Mesenteric fat pad (tissue), 1 donor: ENCODE measurements at places on chromosomes 11 and 22.

- DNase-seq: no peak
Measured at GRCh38 chr11:3947061-3947460, 91.6 kb downstream of the STIM1 start.

DNA sequence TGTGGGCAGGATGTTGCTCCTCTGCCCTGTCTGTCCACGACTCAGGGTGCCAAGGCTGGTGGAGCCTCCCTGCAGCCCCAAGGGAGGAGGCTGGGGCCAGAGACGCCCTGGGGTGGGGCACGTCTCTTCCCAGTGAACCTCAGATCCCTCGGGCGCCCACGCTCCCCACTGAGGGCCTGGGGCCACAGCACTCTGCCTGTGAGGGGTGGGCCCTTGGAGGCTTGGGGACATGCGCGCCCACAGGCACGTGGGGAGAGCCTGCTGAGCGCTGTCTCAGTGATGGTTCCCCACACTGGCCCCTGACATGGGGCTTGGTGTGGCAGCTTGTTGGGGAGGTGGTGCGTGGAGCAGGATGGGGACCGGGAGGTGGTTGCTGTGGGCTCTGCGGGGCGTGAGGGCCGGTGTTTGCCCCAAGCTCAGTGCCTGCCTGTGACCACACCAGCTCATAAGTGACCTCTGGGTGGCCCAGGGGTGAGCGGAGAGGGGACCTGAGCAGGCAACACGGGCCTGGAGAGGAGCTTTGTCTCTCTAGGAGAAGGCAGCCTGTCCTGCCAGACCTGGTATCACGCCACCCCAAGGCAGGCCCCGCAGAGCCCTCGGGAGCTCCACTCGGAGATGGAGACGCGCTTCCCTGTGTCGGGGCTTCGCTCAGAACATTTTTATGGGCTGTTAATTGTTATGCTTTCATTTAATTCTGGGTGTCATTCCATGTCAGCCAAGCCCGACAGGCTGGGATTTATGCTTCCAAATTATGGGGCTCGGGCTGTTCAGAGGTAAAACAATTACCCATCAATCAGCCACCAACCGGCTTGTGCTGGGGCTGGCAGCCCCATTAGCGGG is 27.4 kb upstream of the CCDC188 start:
- no peak for DNase-seq

- DNase-seq: no peak
Measured at GRCh38 chr22:37284805-37285355, 2.6 kb downstream of the CYTH4 start.

- no peak for DNase-seq
Measured at GRCh38 chr11:1817511-1817910, 17.3 kb upstream of the SYT8 start.

- DNase-seq: no peak
Measured at GRCh38 chr22:43262990-43263644, 76.2 kb upstream of the TTLL12 start.

DNA sequence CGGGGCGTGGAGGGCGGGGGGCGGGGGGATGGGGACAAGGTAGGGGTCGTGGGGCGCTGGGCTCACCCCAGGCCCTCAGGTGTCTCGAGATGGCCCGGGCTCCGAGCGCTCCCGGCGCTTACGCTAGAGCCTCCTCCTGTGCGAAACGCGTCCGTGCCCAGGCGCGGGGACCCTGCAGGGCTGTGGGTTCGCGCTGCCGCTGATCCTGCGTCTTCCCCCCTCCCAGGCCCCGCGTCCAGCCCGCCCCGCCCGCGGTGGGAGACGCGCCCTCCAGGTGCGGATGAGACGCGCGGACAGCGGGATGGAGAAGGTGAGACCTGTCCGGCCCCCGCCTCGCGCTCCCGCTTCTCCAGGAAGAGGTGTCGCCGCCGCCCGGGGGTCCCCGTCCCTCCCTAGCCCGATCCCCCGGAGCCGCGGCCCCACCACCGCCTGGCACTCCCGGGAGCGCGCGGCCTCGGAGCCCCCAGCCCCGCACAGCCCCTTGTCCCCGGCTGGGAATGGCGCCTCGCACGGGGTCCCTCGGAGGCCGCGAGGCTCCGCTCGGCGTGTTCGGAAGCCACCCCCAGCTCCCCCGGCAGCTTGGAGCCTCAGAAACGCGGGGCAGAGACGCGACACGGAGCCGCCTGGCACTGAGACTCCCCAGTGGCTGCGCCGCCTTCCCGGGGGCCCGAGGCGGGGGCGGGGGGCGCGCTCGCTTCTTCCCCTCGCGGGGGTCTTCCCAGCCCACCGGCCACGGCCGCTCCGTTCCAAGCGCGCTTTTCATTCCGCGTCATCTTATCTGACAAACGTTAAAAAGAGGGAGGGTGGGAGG is 27.6 kb upstream of the TOLLIP start:
- DNase-seq: no peak

GRCh38 chr11:119218141-119218878 is 12.2 kb downstream of the CBL start:
- no peak for DNase-seq

DNA sequence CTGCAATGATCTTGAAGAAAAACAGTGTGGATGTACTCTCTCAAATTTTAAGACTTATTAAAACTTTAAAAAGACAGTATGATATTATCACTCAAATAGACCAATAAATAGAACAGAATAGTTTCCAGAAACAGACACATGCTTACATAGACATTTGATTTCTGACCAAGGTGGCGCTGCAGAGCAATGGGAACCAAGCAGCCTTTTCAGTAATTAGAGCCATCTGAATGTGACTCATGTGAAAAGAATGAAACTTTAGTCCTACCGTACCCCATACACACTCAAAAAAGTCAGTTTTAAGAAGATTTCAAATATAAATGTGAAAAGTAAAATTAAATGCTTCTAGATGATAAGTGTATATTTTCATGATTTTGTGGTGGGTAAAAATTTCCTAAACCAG is 74.2 kb upstream of the MS4A8 start:
- DNase-seq: no peak

DNA sequence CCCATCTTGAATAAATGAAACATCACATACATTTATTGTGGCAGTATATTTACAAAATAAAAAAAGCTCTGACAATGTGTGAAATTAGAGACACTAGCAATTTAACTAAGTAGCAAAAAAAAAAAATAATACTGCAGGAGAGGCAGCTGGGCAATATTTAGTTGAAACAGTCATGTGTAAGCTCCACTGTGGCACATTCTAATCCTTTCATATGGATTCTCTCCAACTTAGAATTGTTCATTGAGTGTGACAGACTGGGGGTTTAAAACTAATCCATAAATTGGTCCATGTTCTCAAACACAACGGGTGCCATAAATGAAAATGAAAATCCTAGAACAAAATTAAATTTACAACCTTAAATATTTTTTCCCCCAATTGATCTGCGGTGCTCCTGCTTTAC is 302.1 kb downstream of the CADM1 start:
- DNase-seq: no peak

DNA sequence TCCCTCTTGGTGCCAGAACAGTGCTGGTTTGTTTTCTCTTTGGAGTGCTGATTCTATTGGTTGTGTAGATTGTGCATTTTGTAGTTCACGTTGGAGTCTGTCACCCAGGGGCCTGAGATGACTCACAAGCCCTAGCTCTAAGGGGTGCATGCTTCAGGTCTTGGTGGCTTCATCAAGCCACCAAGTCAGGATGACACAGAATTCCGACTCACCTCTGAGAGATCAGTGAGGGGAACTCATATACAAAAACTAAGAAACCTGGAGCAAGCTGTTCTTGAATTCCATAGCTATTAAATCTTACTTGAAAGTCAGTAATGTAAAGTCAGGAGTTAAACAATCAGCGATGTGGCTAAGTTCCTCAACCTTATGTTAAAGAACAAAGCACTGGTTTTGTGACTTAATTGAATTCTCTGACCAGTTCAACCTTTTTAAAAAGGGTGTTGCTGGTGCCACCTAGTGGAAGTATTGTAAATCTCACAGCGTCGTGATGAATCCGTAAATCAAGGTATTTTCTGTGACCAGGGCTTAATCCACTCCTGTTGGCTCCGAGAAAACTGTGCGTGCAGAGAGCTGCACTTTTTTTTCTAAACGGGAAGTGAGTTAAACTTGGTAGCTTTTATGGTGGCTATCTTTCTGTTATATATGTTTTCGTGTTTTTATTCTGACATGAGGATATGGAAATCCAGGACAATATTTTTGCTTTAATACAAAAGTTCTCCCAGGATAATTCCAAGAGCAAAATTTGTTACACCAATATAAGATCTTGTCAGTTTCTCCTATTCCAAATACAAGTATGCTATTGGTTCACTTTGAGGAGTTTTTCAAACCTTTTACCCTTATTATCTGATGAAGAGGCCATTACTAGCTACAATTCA is 14.6 kb downstream of the MMP13 start:
- no peak for DNase-seq

- DNase-seq: peak; percentile 90
Measured at GRCh38 chr11:122656073-122656630, 630 bp downstream of the UBASH3B start.

GRCh38 chr11:35632301-35632700 is 14.0 kb downstream of the FJX1 start:
- DNase-seq: no peak

GRCh38 chr22:19082101-19082500 is 40.1 kb downstream of the DGCR2 start:
- no peak for DNase-seq

DNA sequence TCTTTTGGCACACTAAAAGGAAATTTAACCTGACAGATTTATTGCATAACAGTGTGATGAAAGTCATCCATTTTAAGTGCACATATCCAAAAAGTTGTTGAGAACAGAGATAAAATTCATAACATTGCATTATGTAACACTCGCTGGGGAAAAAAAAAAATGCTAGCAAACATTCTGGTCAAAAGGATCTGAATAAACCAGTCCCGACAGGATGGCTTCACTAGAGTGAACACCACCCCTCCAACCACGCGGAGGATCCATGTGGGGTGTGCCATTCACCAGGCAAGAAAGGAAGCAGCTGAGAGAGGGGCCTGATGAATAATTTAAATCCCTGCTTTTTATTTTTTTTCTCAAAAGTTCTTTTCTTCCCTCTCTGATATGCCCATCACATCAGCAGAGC is 258.7 kb downstream of the DCDC1 start:
- no peak for DNase-seq

- DNase-seq: no peak
Measured at GRCh38 chr11:121654259-121654842, 201.6 kb upstream of the SORL1-AS1 start.

GRCh38 chr11:103888541-103888951 is 147.9 kb upstream of the DDI1 start:
- DNase-seq: no peak

DNA sequence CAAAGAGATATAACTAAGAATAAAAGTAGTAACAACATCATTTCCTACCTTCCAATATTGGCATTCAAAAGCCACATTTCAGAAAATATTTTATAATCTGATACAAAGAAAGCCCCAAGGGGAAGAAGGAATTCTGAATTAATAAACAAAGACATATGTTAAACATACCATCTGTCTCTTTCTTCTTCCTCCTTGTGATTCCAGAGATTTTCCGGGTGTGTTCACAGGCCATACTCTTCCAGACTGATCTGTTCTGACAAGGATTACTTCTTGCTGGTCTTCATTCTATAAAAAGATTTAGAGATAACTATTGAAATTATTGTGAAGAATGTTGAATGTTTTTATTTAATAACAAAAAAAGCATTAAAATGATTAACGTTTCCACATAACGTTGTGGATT is 65.0 kb downstream of the CWF19L2 start:
- no peak for DNase-seq

DNA sequence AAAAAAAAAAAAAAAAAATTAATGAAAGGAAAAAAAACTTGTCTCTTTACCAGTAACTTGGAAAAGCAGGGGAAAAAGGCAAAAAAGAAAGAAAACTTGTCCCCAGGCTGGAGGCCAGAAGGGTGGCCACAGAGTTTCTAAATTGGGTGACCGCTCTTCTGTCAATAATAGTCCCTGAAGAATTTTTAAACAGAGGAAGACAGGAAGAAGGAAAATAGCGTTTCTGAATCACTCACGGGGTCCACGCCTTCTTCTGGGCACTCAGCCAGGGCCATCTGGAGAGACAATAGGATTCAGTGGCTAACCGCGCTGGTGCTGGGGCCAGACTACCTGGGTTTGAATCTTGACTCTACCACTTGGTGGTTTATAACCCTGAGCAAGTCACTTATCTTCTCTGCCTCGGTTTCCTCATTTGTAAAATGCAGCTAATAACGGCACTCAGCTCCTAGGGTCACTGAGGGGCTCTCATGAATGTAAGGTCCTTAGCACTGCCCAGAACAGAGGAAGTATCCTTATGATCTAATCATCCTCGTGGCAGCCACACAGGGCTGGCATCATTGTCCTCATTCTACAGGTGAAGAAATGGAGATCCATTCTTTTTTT is 7.0 kb downstream of the C11orf86 start:
- no peak for DNase-seq

DNA sequence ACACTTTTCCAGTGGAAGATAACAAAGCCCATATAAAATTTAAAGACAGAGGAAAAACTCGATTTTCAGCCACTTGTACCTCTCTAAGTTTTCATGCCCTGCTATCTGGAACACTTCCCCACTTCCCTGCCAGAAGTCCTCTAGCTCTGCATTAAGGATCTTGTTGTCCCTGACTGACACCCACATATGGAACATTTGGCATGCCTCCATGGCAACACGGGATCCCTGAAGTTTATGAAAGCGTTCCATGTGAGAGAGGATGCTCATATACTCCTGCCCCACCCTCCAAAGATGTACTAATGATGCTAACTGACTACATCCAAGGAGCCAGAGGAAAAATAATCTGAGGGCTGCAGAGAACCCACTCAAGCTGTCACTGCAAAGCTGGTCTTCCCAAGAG is 8.8 kb upstream of the C11orf91 start:
- no peak for DNase-seq

- no peak for DNase-seq
Measured at GRCh38 chr22:25186140-25186539, 13.5 kb upstream of the CRYBB3 start.

DNA sequence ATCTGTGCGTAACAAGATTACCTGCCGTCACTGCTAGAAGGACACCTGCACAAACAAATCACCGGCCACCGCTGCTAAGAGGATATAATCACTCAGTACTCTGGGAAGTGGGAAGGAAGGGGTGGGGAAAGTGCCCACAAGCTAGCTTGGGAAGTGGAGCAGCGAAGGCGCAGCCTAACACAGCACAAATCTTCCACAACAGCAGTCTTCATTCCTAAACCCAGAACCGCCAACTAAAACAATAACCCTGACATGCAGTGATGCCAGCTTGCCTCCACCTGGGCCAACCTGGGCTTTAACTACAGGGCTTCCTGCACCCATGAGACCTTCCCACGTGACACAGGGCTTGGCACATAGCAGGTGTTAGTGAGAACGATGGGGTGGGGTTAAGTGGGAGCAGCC is 5.1 kb downstream of the DGCR2 start:
- DNase-seq: no peak

- no peak for DNase-seq
Measured at GRCh38 chr22:42623301-42623751, 8.6 kb upstream of the POLDIP3 start.
